ENCODE measurements at places on chromosomes 4 and X.

GRCh38 chr4:38512840-38513239 is 151.2 kb upstream of the KLF3 start:
- DNase-seq: no peak

- DNase-seq: no peak
Measured at GRCh38 chr4:112421911-112422310, 94.1 kb downstream of the NEUROG2 start.

GRCh38 chrX:8783097-8783713 is 18.0 kb downstream of the FAM9A start:
- DNase-seq: no peak

GRCh38 chrX:120514236-120514635 is 45.1 kb upstream of the LAMP2 start:
- no peak for DNase-seq

GRCh38 chr4:128350449-128351045 is 62.9 kb upstream of the PGRMC2 start:
- DNase-seq: no peak

- no peak for DNase-seq
Measured at GRCh38 chr4:120291541-120291940, 224.9 kb upstream of the MAD2L1 start.

DNA sequence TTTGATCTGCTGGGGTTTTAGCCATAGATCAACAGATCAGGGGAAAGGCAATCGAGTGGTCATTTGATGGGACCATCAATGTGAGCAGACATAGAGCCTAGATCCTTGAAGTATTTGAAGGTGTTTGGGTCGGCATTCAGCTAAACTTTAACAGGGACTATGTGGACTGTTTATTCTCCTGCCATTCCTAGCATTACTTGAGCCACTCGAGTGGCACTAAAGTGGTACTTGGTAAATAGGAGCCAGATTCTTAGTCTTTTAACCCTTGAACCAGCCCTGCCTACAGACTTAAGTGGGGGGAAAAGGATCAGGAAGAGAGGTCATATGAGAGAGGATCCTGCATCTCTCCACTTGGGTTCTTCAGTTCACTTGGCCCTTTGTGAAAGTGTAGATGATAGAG is 3.8 kb downstream of the MSN start:
- DNase-seq: no peak

GRCh38 chrX:131762802-131763234 is 218.9 kb downstream of the OR13H1 start:
- DNase-seq: peak; percentile 83

- DNase-seq: no peak
Measured at GRCh38 chr4:1783015-1783414, 10.1 kb upstream of the FGFR3 start.

DNA sequence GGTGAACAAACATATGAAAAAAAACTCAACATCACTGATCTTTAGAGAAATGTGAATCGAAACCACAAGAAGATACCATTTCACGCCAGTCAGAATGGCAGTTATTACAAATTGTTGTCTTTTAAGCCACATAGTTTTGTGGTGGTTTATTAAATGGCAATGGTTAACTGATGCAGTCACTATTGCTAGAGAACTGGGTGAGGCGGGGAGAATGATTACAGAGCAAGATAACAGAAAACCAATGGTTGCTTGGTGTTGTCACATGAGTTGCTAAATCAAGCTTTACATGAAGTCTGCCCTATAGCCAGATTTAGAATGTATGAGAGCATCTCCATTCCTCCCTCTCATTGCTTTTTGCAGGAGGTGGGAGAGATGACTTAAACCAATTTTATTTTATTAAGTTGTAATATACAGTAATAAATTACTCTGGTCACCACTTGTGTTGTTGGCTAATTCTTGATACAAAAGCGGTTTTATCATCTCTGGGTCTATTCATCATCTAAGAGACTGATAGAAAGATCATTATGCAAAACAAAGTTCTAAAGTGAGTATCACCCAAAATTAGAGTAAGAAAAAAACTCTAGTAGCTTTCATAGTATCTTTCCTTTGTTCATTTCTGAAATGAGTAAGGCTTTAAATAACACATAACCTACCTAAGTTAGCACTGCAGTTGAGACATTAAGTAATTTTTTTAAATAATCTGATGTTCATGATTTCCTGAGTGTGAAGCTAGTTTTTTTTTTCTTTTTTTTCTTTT is 859.5 kb downstream of the STIM2 start:
- DNase-seq: no peak

GRCh38 chr4:73853718-73854473 is 800 bp downstream of the PF4V1 start:
- no peak for DNase-seq

- no peak for DNase-seq
Measured at GRCh38 chr4:48429709-48430474, 53.3 kb upstream of the SLC10A4 start.

GRCh38 chr4:169418846-169419245 is 148.1 kb upstream of the SH3RF1 start:
- DNase-seq: no peak

DNA sequence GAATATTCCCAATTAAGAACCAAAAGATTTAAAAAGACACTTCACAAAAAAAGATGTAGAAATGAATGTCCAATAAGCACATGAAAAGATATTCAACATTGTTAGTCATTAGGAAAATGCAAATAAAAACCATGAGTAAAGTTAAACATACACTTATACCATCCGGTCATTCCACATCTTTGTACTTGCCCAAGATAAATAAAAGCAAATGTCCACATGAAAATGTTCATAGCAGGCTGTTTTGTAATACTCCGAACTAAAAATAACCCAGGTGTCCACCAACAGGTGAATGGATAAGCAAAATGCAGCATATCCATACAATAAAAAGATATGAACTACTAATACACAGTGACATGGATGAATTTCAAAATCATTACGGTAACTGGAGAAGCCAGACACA is 28.6 kb upstream of the ZCCHC4 start:
- DNase-seq: no peak

DNA sequence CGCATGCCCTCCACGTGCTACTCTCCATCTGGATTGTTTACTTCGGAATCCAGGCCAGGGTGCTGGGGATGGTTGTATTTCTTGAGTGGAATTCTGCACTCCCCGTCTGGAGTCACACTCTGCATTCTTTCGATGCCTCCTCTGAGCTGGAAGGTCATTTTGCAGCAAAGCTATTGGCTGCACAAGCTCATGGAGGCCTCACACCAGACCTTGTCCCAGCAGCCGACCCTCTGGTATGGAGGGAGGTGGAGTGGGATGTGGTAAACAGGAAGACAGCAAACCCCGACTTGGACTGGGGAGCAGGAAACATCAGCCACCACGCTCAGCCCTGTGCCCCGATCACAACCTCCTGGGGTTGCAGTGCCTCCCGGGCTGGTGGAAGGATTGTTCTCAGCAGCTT is 225.3 kb upstream of the LNX1 start:
- no peak for DNase-seq
